Right renal pelvis (tissue), 4 donors: ENCODE measurements at places on chromosomes 5 and 9. TPM values are rescaled to one million over a fixed set of nuclear protein-coding genes. Genes with fewer than 3 reads are reported as not detected.

DNA sequence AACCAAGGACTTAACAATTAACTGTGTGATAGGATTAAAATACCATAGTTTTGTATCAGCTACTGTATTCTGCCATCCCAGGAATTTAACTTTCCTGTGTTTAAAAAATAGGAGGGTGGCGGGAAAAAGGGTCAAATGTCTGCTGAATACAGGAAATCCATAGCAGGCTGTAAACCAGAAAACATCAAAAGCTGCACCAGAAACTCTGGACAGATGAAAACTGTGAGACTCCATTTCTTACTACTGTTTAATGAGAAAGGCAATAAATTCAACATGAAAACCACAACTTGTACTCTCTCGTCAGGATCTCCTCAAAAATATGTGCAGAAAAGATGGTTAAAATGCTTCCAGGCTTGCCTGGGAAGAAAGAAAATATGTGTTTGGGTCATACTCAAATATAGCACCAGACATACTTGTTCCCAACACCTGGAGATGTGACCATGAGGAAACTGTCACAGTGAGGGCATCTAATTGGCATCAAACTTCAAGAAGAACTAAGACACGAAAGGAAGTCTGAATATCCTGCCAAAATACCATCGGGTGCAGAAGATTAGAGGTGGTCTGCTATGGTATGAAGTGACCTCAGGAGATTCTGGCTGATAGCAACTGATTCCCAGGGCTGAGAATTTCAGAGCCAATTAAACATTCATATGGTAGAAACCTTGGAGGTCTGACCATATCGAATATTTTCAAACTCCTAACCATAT, 164.7 kb upstream of the TARS1 start:
- no peak for DNase-seq

DNA sequence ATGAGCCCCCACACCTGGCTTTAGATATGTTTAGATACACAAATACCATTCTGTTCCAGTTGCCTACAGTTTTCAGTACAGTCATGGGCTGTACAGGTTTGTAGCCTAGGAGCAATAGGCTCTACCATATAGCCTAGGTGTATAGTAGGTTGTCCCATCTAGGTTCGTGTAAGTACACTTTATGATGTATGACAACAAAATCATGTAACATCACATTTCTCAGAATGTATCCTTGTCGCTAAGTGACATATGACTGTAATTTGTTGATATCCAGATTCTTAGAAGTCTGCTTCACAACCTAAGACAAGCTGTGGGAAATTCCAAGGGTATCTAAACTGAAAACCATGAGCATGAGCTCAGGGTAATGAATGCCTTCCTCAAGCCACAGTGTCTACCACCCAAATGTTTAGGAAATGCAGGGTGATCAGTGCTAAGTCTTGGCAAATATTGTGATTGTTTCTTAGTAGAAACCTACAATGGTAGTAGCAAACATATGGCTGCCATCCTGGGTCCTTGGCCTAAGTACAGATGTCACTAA, 8.4 kb downstream of the ECM2 start:
- no peak for DNase-seq

- DNase-seq = no peak
These were observed 3.3 kb downstream of the AFAP1L1 start for GRCh38 chr5:149274939-149275338.

GRCh38 chr5:179120951-179121666, 60.9 kb downstream of the ZNF354C start:
- no peak for DNase-seq

DNA sequence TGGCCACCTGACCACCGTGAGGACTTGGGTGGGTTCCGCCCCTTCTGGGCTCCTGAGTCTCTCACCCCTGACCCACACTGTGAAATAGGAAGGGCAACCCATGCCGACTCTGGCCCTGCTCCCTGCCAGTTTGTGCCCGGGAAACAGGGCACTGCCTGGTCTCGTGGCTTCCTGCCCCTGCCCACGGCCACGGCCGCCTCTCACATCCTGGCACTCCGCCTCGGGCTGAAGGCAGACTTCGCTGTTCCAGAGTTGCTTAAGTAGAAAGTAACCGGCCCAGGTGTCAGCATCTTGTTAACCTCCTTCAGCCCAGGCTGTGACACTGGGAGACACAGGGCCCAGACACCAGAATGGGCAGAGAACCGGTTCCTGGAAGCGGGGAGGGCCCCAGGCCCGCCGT, 68.7 kb upstream of the RNU6ATAC start:
- no peak for DNase-seq

GRCh38 chr9:22005702-22006606, 3.2 kb downstream of the CDKN2B start:
- DNase-seq = no peak

GRCh38 chr9:111056538-111056937, 18.3 kb upstream of the LPAR1 start:
- no peak for DNase-seq

DNA sequence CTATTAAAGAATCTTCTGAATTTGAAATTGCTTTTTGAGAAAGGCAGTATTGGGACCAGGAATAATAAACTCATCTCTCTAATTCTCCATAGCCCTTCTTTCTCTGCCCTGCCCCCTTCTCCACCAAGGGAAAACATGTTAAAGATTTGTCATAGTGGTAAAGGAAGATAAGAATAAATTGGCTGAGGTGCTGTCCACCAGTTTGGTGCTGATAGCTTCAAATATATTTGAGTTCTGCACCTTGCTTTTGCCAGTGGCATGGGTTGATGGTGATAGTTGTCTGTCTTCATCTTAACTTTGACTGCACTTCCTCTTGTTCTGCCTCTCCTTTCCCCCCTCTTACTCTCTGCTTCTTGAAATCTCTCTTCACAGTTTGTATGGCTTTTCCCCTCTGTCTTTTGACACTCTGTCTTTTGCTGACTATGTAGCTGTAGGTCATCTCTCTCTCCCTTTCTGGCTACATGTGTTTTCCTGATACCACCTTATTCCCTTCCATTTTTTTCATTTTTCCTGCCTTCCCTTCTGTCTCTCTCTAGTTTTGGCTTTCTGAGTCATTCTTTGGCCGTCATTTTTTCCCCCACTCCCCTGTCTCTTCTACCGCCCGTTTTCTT, 56.6 kb downstream of the NDUFS4 start:
- no peak for DNase-seq

- no peak for DNase-seq
These were observed 26.8 kb downstream of the TERT start for GRCh38 chr5:1268056-1268455.

DNA sequence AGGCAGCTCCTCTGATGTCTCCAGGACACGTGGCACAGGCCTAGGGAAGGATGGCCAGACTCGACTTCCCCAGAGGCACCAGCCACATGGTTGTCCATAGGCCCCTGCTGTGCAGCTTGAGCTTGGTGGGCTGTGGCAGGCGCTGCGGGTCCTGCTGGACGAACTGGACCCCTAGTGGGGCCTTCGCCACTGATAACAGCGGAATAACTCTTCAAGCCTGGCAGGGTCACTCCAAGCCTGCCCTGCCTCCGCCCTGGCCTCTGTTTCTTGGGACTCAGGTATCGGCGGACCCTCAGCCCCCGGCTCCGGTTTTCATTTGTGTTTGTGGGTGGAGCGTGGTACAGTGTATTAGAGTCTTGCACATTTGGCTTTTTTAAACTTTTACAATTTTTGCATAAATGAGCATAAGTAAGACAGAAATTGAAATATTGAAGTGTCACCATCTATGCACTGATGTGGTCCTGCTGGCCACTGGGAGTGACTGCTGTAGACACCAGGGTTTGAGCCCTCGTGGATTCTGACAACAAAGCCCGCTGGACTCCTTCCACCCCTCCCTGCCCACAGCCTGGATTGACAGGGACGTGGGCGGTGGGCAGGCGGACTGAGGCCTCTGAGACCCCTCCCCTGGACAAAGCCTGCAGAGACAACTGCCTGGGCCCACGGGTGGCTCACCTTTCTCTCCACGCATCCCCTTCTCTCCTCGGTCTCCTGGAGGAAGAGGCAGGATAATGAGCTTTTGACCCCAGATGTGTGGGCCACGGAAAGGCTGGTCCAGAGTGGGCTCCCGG, 3.8 kb downstream of the FCN1 start:
- DNase-seq = no peak

GRCh38 chr9:29873579-29873978, 2300.3 kb upstream of the C9orf72 start:
- DNase-seq = no peak

DNA sequence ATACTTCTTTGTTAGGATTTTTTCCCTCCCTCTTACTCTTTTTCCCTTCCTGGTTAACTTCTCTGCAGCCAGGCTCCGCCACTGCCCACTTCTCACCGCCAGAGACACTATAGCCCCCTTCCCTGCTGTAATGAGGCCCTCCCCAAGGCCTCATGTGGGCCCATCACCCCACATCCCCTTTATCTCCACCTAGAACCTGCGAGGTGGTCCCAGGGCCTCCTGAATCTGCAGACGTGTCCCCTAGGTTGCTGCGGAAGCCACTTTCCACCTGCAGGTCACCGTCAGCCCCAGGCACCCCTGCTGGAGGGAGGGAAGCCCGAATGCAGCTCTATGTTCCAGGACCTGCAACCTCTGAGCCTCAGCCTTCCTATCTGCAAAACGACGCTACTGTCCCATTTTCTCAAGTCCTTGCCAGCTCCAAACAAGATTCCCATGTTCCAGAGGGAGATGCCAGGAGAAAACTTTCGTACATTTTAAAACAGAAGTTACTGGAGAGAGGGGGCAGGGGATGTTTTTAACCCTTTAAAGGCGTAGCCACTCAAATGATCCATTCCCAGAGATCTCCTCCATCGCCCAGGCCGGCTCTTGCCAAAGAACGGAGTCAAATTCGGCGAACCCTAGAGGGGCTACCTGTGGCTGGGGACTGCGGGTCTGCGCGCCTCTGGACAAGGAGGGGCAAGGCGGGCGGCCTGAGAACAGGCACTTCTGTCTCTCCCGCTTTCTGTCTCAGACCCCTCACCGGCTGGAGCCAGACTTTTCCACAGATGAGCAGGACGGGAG, 929 bp downstream of the SH3PXD2B start:
- no peak for DNase-seq

DNA sequence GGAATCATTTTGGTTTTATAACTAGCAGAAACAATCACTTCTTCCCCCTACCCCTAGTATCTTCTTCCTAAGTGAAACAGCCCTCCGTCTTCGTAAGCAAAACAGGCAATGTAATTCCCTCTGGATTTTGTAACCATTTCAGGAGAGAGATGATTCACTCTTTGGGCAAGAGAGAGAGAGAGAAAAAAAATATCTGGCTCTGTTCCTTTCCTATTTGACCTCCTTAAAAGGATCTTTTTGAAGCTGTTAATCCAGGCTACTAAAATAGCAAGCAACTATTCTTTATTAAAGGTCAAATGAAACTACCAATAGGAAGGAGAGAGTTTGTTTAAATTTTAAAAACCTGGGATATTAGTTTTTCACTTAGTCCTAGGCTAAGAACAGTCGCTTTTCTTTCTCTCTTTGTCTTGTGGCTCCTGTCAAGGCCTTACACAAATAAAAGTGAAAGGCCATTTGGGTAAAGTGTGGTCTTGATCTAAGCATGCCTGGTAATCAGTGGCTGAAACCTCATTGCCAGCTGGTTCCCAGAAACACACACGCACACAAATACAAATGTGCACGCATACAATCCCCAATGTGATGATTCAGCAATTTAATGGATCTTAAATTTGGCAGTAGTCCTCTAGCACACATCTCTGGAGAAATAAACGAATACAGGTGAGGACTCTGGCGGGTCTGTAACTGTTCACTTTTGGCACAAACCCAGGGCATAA, 70.2 kb downstream of the PRUNE2 start:
- DNase-seq = no peak

GRCh38 chr9:100196828-100197227, 97.8 kb downstream of the INVS start:
- DNase-seq = no peak

Gene BSPRY
- 10.3 TPM for polyA plus RNA-seq

Gene HRH2
- 2.5 TPM for polyA plus RNA-seq

Gene MSX2
- polyA plus RNA-seq = 0.90 TPM
